A549 treated with AZD2906 at 1 μM for 4 hours (cell line): ENCODE measurements at places on chromosomes 6 and 20. TPM values are rescaled to one million over a fixed set of nuclear protein-coding genes. Genes with fewer than 3 reads are reported as not detected.

Gene FYN
- 3.2 to 4.9 TPM (median 4.6 TPM) in 5 replicates for total RNA-seq

Gene OR12D3
- total RNA-seq: not detected in 5 replicates

Gene BPIFB4
- not detected in 5 replicates for total RNA-seq

Gene SEMG1
- total RNA-seq: not detected in 5 replicates

Gene SLC17A1
- 0.06 TPM in 1 of 5 replicates, not detected in the others for total RNA-seq

Gene CAPN11
- 0.05 TPM in 1 of 5 replicates, not detected in the others for total RNA-seq

Gene CLDN20
- not detected in 5 replicates for total RNA-seq

Gene CTNNBL1
- 57.7 to 66.1 TPM (median 63.1 TPM) in 5 replicates for total RNA-seq

Gene GABRR2
- total RNA-seq: 0.03 to 0.11 TPM (median 0.07 TPM) in 5 replicates

Gene RIPOR2
- 0.58 to 0.81 TPM (median 0.78 TPM) in 5 replicates for total RNA-seq

Gene LAMA2
- 0.52 to 0.70 TPM (median 0.59 TPM) in 5 replicates for total RNA-seq

Gene RHAG
- 0.05 to 0.06 TPM in 2 of 5 replicates, not detected in the others for total RNA-seq

Gene GJA1
- 44.6 to 62.3 TPM (median 60.1 TPM) in 5 replicates for total RNA-seq

Gene PSMB8
- 18.4 to 21.4 TPM (median 19.4 TPM) in 5 replicates for total RNA-seq

Gene AVP
- not detected in 5 replicates for total RNA-seq

Gene RBM24
- total RNA-seq: 4.7 to 6.0 TPM (median 5.3 TPM) in 5 replicates

Gene PREX1
- total RNA-seq: 13.5 to 17.3 TPM (median 14.9 TPM) in 5 replicates

Gene SLC22A7
- not detected in 5 replicates for total RNA-seq

Gene GNRH2
- total RNA-seq: 0.18 to 0.22 TPM (median 0.21 TPM) in 4 of 5 replicates, not detected in the other

Gene GABRR1
- total RNA-seq: not detected in 5 replicates

Gene RRAGD
- total RNA-seq: 3.2 to 4.7 TPM (median 3.7 TPM) in 5 replicates
